T-helper 1 cell (primary cell): ENCODE measurements at places on chromosomes 11 and 22.

- DNase-seq: no peak
Observed at GRCh38 chr22:21941921-21942320, 10.7 kb downstream of the PPM1F start.

- DNase-seq: no peak
Observed at GRCh38 chr11:44133335-44133946, 38.0 kb downstream of the EXT2 start.

DNA sequence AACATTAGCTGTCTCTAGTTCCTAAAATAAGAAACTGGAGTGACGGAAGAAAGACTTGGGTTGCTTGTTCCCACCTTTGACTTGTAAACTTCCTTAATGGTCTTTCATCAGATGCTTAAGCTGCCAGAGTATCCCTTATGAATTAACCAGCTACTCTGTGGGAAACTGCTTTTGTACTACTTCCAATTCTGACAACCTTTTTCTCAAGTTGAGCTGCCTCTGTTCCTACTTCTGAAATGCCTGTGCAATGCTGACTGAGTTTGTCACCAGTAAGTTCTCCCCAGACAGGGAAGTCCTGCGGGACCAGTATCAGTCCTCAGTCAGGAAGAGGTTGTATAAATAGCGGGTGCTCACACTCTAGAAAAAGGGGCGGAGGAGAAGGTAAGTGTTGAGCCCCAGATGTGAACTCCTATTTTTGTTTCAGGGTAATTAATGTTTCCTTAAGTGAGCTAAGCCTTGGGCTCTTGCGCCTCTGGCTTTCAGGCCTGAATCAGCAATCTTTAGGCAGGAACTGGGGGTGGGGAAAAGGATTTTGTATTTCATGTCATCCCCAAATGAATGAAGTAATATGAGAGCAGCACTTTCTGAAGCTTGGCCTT, 67.2 kb downstream of the CECR2 start:
- no peak for DNase-seq

DNA sequence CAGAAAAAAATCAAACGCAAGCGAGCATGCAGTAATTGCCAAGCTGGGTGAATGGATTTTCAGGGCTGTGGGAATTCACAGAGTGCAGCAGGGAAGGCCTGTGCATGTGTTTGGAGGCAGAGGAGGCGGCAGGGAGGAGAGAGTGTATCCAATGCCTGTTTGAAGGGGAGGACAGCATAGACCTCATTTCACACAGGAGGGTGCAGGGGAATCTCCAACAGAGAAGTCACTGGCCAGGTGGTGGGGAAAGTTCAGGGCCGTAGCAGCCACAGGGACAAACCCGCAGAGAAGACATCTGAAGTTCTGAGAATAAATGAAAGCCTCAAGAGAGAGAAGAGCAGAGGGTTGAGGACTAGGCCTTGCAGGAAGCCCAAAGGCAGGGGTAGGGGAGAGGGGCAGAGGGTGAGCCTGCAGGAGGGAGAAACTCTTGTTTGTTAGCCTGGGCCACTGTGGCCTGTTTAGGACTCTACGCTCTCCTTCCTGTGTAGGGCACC, 19.2 kb upstream of the KDM2A start:
- DNase-seq: no peak

DNA sequence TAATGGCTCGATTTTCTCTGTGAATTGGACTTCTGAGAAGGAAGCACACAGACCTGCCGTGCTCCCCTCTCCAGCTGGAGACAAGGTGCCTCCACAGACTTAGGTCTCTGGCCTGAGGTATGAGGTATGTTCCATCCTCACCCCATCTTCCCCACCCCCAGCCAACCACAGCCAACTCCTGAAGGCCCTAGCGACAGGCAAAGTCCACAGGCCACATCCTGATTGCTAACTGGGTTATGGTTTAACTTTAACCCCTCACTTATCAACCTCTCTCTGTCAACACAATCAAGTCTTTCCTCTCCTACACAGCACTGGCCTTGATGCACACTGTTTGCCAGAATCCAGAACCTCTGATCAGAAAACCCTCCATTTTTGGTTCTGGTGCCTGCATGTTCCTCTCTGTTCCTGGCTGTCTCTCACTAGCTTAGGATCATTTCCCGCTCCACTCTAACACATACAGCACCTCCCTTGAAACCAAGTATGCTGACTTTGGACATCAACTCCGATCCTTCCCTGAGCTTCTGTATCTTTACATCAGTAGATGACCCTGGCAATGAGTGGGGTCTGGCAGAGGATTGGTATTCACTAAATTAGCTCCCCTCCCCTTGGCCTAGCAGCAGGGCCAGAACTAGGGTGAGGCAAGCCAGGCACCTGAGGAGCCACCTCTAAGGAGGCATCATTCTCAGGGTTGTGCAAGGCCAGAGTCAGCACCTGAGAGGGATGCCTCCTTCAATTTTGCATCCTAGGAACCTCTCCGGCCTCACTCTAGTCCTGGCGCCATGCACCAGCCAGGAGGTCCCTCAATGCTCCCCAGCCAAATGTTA, 22.0 kb downstream of the JAML start:
- peak; percentile 82 for DNase-seq

- no peak for DNase-seq
Observed at GRCh38 chr11:35033011-35033410, 106.0 kb upstream of the CD44 start.

- DNase-seq: no peak
Observed at GRCh38 chr11:62139526-62140303, 15.9 kb downstream of the INCENP start.

DNA sequence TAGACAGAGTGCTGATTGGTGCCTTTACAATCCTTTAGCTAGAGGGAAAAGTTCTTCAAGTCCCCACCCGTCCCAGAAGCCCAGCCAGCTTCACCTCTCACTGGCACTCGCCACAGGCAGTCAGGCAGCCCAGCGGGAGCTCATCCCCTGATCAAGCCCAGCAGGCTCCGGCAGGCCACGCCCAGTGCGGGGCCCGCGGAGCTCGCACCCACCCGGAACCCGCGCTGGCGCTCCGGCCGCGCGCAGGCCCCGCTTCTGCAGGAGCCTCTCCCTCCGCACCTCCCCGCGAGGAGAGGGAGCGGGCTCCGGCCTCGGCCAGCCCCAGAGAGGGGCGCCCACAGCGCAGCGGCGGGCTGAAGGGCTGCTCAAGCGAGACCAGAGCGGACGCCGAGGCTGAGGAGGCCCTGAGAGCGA, 202.4 kb upstream of the PDGFD start:
- DNase-seq: no peak

- no peak for DNase-seq
Observed at GRCh38 chr11:34363363-34364084, 5.7 kb upstream of the ABTB2 start.

DNA sequence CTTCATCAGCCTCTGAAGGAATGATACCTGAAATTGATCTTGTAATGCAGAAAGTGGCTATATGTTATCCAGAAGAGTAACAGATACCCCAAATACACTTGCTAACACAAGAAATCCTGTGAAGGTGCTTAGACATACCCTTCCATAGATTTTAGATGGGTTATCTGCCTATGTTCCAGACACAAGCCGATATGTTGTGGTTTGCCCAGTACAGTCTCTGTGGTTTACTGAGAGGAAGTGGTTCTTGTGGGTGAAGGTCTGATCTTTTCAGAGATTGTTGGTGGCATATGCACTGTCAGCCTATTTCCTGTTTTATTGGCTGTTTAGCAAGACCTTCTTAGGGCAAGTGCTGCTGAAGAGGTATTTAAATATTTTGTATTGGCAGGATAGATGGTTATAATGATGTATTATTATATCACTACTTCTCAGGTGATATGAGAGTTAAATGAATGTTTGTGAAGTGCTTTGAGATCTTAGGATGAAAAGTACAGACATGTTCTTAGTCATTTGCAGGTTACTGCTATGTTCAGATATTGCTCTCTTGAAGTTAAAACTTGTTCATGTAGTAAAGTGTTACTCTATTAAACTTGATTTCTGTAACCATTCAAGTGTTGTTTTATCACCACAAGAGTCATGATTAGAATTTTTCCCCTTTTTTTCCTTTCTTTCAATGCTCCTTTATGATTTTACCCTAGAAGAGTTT, 8.2 kb downstream of the ARHGEF12 start:
- DNase-seq: peak; percentile 55

DNA sequence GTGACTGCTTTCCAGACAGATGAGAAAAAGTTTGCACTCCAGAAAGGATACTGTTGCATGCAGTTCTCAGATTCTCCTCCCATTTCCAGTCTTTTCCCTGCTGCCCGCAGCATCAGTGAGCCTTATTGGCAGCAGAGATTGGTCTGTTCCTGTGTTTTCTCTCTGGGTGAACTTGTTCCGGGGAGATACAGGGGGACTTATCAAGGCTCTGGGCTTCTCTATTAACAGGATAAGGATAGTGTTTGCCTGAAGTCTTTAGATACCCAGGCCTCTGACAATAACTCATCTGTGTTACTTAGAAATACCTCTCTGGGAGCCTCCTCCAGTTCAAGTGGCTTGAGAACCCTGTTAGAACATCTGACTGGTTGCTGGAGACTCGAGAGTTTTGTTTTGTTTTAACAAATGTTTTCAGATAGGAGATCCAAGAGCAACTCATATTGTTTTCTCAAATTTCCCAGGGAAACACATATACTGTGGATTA, 154.7 kb downstream of the BLID start:
- DNase-seq: no peak

DNA sequence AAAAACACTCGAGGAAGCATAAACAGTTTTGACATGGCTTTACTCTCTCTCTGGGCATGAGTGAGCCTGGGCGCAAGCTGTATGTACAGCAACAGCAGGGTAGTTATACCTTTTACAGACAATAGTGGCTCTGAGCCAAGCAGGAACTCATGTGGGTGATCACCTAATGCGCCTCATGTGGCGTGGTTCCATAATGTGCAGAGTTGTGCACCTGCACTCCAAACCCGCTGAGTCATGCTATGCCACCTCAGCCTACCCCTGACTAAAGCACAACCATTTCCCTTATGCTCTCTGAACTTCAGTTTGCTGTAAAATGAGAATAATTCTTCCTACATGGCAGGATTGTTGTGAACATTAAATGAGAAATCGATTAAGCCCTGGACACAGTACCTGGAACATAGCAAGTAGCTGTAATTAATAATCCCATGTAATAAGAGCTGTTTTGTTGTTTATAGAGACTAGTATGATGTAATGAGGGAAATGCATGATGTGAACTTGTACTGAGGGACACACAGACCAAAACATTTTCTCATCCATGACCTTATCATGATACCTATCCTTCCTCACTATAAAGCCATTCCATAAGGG, 71.6 kb downstream of the CCDC34 start:
- no peak for DNase-seq

DNA sequence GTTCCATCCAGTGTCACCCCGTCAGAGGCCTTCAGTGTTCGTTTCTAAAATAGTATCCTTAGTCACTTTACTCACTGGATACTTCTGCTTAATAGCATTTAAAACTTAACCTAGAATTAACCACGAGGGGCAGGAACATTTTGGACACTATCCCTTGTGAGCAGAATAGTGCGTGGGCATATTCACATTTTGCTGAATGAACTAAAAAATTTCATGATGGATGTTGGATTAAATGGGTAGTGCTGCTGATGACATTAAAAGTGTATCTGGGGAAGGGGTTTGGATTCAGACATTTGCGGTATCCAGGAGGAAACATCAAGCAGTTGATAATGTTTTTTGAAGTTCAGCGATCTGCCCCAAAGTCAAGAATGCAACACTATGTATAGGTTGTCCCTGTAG, 750 bp upstream of the NAT10 start:
- no peak for DNase-seq

GRCh38 chr11:68970921-68971636, 9.7 kb downstream of the MRGPRD start:
- no peak for DNase-seq

DNA sequence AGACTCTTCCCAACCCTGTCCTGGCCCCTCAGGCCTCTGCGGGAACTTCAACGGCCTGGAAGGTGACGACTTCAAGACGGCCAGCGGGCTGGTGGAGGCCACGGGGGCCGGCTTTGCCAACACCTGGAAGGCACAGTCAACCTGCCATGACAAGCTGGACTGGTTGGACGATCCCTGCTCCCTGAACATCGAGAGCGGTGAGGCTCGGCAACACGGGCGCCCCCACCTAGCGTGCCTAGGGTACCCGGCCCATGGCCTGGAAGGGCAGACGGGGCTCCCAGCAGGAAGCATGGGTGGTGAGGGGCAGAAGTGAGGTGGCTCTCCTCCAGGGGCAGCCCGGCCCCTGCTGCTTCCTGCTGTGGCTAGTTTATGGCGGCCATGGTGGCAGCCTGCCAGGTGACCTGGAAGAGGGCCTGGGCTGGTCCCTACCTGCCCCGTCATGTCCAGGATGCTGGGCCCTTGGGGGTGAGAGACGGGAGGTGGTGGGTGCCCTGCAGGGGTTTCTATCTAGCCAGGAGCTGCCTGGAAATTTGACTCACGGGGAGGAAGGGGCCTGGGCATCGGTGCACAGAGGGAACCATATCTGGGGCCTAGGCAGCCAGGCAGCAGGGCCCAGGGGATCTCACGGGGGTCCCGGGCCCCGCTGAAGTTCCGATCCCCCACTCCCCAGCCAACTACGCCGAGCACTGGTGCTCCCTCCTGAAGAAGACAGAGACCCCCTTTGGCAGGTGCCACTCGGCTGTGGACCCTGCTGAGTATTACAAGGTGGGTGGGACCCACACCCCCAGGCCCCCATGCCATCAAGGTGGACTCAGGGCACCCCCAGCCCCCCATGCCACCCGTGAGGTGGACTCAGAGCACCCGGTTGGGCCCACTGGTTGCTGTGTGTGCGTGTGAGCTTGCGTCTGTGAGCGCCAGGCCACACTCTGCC, 9.2 kb downstream of the MUC2 start:
- DNase-seq: no peak

GRCh38 chr11:63023222-63023814, 7.7 kb upstream of the SLC22A8 start:
- DNase-seq: no peak

GRCh38 chr22:27715106-27715505, 86.5 kb downstream of the MN1 start:
- DNase-seq: no peak

DNA sequence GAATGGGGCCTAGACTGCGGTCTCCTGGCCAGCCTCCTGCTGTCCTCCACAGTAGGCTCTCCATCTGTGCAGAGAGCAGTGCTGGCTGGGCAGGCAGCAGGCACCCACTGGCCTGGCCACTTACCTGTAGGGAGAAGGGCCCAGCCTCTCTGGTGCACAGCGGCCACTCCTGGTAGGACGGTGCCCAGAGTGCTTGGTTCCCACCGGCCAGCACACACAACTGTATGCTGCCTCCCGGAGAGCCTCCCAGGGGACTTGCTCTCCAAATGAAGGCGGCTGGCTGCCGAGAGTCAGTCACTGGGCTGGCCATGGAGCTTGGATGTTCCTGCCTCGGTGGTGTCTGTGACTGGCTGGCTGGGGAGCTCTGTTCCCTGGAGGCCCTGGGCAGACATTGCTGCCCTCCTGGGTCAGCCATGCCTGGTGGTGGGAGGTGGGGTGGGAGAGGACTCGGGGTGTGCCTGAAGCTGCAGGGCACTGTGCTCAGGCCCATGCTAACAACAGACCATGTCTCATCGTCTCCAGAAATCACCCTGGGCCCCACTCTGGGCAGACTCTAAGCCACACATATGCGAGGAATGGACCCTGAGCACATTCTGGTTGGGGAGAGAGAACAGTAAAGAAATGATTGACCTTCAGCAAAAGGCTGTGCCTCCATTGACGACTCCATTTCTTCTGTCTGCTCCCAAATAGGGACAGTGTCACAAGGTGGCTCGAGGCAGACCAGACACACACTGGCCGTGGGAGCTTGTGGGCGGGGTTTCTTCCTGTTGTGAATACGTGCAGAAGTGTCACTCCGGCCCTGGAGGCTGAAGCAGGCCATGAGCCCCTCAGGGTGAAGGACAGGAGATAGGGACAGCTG, 350.8 kb downstream of the TBC1D22A start:
- DNase-seq: no peak
